ENCODE measurements at places on chromosomes 1 and 21.

GRCh38 chr1:157653494-157653873 is 47.1 kb downstream of the FCRL3 start:
- DNase-seq = no peak

- DNase-seq = no peak
These were observed 47.4 kb upstream of the SLC5A9 start for GRCh38 chr1:48175116-48175515.

GRCh38 chr1:48776393-48777218 is at the start of gene BEND5:
Gene BEND5 (minus strand): TSS chr1:48776891. CDS start chr1:48776831, 60 bp downstream.
- no peak for DNase-seq

DNA sequence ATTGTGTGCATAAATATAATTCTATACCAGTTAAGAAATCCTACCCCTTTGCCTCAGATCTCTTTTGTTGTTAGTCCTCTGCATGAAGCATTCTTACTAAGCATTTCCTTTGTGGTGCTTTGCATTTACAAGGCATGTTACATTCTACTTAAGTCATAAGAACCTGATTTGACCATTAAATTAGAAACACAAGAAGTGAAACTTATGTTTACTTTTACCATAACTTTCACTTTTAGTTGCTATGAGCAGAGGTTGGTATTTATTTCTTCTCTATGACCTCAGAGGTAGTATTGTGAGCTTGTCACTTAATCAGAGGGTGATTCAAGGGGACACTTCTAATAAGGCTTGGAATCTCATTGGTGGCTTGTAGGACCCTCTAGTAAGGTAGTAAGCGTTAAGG is 9.0 kb downstream of the FAM20B start:
- DNase-seq = no peak

- no peak for DNase-seq
These were observed 431 bp downstream of the CLCN6 start for GRCh38 chr1:11806307-11806936.

DNA sequence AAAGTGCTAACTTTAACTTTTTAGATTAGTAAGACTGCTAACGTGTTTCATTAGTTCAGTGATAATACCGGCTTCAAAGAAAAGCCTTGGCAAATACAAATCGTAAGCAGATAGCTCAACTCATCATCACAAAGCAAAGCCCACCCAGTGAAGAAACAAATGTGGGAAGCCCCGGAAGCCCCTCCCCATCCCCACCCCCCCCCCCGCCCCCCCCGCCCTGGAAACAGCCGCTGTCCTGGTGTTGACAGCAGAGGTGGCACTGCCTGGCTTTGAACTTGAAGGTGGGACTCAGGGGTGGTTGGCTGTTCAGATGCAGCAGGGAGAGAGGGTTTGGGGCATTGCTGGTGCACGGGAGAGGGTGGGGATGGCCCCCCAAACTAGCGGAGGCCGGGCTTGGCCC is 14.1 kb downstream of the PDXK start:
- DNase-seq = no peak

DNA sequence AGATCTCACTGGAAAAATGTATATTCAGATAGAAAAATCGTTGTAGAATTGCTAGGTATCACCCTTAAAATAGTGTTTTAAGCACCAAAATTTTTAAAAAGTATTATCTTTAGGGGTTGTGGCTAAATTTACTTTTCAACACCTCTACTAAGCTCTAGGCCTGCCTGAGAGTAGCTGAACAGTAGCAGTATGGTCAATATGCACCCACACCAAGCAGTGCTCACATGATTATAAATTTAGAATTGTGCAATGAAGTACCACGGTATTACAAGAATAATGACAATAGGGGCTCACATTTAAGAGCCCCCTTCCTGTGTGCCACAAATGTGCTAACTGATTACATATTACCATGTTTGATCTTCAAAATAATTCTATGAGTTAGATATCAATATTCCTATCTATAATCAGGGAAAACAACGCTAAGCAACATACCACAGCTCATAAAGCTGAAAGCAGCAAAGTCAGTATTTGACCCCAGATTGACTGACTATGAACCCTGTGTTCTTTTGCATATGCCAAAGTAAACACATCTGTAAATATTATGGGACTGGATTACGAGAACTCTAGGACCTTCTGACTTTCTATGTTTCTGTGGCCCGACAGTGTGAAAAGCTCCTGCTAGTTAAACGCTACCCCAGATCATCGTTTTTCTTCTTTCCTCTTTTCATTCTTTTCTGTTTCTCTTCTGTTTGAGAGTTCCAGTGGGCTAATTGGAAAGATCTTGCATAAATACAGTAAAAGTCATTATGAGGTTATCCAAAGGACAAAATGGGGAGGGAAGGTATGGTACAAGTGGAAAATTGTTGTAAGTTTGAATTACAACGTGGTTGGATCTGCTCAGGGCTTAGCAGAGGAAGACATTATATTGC is 201.1 kb upstream of the C1orf87 start:
- no peak for DNase-seq

DNA sequence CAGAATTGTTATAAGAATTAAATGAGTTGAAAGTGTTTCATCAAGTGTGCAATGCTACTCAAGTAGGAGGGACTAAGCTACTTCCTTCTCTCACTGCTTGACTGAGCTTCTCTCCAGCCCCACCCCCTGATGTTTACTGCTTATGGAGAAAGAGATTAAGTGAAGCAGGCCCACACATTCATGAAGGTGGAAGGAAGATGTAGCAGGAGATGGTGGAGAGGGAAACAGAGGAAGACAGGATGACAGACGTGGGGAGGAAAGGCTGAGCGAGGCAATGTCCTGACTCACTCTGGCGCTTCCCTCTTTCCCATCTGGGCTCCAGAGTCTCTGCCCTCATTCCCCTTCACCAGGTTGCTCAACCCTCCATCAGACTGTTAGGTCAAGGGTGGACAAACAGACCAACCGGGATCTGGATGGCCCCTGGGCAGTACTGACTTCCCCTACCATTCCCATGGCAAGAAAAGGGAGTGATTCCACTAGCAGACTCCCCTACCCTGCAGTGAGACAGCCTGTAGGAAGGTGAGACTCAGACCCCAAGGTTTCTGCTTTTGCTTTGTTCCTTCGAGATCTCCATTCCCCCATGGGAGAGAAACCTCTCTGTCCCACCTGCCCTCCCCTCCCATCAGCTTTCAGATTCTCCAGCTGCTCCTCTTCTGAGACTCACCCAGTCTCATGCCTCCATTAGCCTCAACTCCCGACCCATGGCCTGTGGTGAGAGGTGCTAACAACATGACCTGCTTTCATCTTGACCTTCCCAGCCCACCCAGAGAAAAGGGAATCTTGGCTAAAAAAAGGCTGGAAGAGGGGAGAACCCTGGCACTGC is 3.1 kb upstream of the ARHGEF2 start:
- DNase-seq = peak; percentile 68

- no peak for DNase-seq
These were observed 37.7 kb downstream of the ODR4 start for GRCh38 chr1:186413319-186413718.

DNA sequence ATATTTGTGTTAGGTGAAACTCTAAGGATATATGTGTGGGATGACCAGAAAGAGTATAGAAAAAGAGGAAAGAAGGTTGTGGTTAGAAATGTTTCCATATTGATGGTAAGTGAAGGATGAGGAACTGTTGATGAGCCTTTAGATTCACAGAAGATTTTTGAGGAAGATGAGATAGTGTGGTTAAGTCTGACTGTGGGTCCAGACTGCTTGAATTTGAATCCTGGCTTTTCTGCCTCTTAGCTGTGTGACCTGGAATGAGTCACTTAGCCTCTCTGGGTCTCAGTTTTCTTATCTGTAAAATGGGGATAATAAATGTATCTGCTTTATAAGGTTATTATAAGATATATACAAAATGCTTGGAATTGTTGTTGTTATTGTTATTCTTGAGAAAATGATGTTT is 27.5 kb downstream of the RGL1 start:
- DNase-seq = no peak
